ENCODE measurements at places on chromosomes 5 and 9. TPM values are rescaled to one million over a fixed set of nuclear protein-coding genes. Genes with fewer than 3 reads are reported as not detected.
A peak's percentile ranks its signal among the peaks of the same experiment; 100 is the strongest.

DNA sequence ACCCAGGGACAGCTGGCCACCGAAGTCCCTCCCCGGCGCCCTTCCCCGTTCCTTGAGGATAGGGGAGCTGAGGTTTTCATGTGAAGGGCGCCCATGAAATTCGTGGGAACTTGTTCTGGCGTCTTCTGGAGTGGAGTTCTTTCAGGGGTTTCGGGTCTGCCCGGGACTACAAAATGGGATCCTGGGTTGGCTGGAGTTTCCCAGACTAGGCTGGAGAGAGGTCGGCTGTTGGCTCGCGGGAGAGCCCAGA lies 3.6 kb upstream of the RGMB start:
- H3K36me3 ChIP-seq, result peaks cover 18% of the 10 kb centered on the region
- peak overlapping the region; percentile 94 for H3K4me3 ChIP-seq
- DNase-seq, result no peak
- H3K4me1 ChIP-seq, result peaks cover 44% of the 10 kb centered on the region
- H3K27me3 ChIP-seq, result peaks cover 10% of the 10 kb centered on the region
- peak overlapping the region; percentile 96 for H3K27ac ChIP-seq

Gene IFNK
- not detected for total RNA-seq

Gene SH3PXD2B
- 89.1 TPM for total RNA-seq

DNA sequence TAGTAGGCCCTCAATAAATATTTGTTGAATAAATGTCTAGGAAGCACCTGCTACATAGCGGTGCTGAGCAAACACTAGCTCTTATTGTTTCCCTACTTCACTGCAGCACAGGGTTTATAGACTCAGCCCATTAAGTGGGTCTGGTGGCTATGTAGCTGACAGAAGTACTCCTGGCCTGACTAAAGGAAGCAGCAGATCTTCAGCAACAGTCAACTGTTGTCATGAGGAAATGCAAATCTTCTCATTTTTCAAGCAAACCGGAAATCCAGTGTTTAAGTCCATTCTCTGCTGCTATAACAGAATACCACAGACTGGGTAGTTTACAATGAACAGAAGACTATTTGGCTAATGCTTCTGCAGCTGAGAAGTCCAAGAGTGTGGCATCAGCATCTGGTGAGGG lies 2.8 kb upstream of the TEX10 start:
- H3K4me1 ChIP-seq, result peaks cover 45% of the 10 kb centered on the region
- no peak for DNase-seq
- no peaks in the 10 kb centered on the region for H3K27me3 ChIP-seq
- peaks cover 46% of the 10 kb centered on the region for H3K36me3 ChIP-seq
- H3K27ac ChIP-seq, result no peak overlapping the region

Gene CHSY3
- 0.91 TPM for total RNA-seq

- peaks cover 2% of the 10 kb centered on the region for H3K4me1 ChIP-seq
- H3K27ac ChIP-seq, result no peak overlapping the region
- no peak overlapping the region for H3K4me3 ChIP-seq
- no peak for DNase-seq
- no peaks in the 10 kb centered on the region for H3K27me3 ChIP-seq
Observed at GRCh38 chr9:87184956-87185642, 237.8 kb upstream of the GAS1 start.

Gene PCDHA6
- 12.1 TPM for total RNA-seq

DNA sequence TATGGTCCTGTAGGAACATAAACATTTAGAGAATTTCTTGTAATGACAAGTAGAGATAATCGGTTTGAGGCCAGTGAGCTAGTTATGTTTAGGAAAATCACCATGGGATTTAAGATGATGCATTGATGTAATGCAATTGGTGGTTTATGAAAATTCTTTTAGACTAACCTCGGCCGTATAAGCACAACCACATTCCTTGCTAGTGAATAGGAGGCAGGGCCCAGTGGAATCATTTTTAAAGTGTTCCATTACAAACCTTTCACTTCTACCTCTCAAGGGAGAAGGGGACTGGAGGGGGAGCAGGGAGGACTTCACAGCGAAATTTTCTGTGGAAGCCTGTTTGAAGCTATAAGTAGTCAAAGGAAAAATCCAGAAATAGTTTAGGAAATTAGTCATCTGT lies 71.8 kb upstream of the NFIL3 start:
- no peak overlapping the region for H3K27ac ChIP-seq
- H3K27me3 ChIP-seq, result no peaks in the 10 kb centered on the region
- no peak overlapping the region for H3K4me3 ChIP-seq

DNA sequence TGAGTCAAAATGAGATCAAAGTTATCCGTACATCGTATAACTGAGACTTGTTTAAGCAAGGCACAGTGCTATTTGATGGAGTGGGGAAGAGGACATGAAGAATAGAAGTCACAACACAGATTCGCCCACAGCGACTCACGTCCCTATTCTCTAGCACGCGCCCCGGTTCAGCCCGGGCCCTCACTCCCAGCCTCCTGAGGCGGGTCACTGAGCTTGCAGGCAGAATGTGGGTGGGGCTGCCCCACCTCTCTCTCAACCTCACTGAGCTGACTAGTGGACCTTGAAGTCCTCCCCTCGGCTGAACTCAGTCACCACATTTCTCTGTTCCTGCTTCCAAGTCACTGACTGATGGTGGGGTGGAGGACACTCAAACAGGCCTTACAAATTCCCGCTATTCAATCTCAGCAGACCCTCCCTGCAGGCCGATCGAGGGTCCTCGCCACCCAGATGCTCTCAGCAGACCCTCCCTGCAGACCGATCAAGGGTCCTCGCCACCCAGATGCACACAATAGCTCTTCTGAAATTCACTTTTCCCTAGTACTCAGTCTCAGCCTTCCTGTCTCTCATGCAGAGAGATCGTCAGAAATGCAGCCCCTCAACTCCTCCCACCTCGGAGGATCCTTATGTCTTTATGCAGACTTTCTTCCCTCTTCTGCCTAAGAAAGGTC lies 12.9 kb downstream of the GLDC start:
- H3K27ac ChIP-seq, result peak overlapping the region; percentile 17
- no peaks in the 10 kb centered on the region for H3K27me3 ChIP-seq
- H3K4me3 ChIP-seq, result no peak overlapping the region
- H3K36me3 ChIP-seq, result peaks cover 5% of the 10 kb centered on the region
- no peak for DNase-seq

DNA sequence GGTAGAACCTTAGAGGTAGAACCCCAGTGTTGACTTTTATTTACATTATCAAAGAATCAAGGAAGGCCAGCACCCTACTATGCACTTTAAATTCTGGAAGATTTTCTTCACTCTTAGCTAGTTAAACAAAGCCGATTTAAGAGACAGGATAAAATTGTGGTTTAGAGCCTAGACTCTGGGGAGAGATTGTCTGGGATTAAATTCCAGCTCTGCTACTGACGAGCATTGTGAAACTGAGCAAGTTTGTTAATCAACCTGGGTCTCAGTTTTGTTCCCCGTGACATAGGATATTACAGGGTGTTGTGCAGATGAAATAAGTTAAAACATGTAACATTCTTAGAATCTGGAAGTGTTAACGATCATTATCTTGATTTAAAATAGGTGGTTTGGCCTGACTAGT lies 83.5 kb downstream of the FEM1C start:
- H3K4me1 ChIP-seq, result peaks cover 11% of the 10 kb centered on the region
- H3K4me3 ChIP-seq, result no peak overlapping the region
- H3K36me3 ChIP-seq, result no peaks in the 10 kb centered on the region
- DNase-seq, result no peak
- H3K27ac ChIP-seq, result no peak overlapping the region
- no peaks in the 10 kb centered on the region for H3K27me3 ChIP-seq

- H3K27me3 ChIP-seq, result no peaks in the 10 kb centered on the region
- DNase-seq, result no peak
- peaks cover 5% of the 10 kb centered on the region for H3K4me1 ChIP-seq
- peak overlapping the region; percentile 35 for H3K27ac ChIP-seq
- no peak overlapping the region for H3K4me3 ChIP-seq
Observed at GRCh38 chr9:89872426-89872912, 267.7 kb downstream of the GADD45G start.

Gene GOLGA1
- total RNA-seq, result 15.9 TPM

GRCh38 chr9:94779031-94779430 lies 52.5 kb downstream of the AOPEP start:
- H3K4me3 ChIP-seq, result no peak overlapping the region
- H3K4me1 ChIP-seq, result peaks cover 7% of the 10 kb centered on the region
- H3K27me3 ChIP-seq, result no peaks in the 10 kb centered on the region
- H3K36me3 ChIP-seq, result no peaks in the 10 kb centered on the region
- no peak overlapping the region for H3K27ac ChIP-seq

Gene ORM1
- total RNA-seq, result not detected

GRCh38 chr5:140690941-140691924 lies at the start of the genes HARS1 and HARS2:
Gene HARS1 (minus strand): TSS chr5:140691370. CDS start chr5:140691304, 66 bp downstream.
Gene HARS2 (plus strand): TSS chr5:140691455. CDS start chr5:140691649, 194 bp downstream.
- H3K4me3 ChIP-seq, result peak within 1 kb of the TSS; percentile 100
- H3K36me3 ChIP-seq, result peaks cover 9% of the 10 kb centered on the region

- no peaks in the 10 kb centered on the region for H3K36me3 ChIP-seq
- H3K27me3 ChIP-seq, result no peaks in the 10 kb centered on the region
- no peak for DNase-seq
Observed at GRCh38 chr5:116404016-116404415, 170.6 kb downstream of the SEMA6A start.
